ENCODE measurements at places on chromosomes 2 and 18.

GRCh38 chr2:106085181-106085940 is 108.7 kb downstream of the UXS1 start:
- DNase-seq = no peak

DNA sequence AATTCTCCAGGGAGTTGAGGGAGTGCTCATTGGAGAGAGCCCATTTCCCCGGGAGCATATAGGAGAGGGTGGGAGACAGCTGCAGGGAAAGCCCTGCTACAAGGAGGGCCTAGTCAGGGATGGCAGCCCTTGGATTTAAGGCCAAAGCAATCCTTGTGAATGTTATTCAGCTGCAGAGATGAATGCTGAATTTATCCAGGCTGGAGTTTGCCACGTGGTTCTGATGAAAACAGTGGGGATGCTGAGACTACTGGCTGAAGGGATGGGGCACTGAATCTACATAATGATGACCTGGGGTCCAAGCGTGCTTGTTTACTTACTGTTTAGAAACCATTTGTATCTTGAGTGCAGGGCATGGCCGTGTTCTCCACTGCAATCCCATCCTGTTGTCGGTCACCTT is 35.6 kb upstream of the RNF149 start:
- no peak for DNase-seq

DNA sequence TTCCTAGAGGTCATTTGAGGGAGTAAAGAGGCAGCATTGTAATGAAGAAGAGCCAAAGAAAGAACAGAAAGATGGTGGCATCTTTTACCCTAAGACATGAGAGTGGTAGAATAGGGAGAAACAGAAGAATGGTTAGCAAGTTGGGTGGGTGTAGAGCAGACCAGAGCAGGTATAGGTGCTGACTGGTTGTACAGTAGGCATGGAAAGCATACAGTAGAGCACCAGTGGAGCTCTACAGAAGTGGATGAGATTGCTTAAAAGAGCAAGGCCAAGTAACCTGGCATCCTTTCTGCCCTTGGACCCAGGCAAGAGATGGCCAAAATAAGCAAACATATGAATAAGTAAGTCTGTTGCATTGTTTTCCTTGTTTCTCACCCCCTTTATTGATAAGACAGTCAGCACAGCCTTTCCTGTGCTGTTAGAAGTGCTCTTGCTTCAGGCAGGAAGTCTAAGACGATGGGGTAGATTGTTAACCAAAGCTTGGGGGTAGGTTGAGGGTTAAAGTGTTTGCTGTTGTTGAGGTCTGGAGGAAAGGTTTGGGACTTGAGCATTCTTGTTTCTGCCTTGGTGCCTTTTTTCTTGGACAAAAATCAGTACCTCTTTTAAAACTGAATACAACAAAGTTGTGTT is 76.9 kb downstream of the DIS3L2 start:
- no peak for DNase-seq

GRCh38 chr2:201149064-201149820 is 33.3 kb downstream of the CFLAR start:
- DNase-seq = no peak

DNA sequence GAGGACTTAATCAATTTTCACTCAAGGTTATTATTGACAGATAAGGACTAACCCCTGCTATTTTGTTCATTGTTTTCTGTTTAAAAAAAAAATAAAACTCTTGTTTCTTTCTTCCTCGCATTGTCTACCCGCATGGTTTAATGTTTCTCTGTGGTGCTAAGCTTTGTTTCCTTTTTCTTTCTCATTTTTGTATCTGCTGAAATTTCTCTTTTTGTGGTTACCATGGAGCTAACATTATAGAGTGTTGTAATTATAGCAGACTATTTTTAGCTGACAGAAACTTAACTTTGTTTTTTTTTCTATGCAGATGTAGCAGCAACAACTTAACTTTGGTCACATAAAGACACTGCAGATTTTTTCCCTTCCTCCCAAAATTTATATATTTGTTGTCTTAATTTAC is 43.1 kb upstream of the CHN1 start:
- no peak for DNase-seq

Measured in SHP77 (cell line).